ENCODE measurements at places on chromosomes 16 and 17. TPM values are rescaled to one million over a fixed set of nuclear protein-coding genes. Genes with fewer than 3 reads are reported as not detected.

CCT6B gene
- 0.34 TPM for total RNA-seq

- H3K27me3 ChIP-seq = no peaks in the 10 kb centered on the region
- H3K36me3 ChIP-seq = no peaks in the 10 kb centered on the region
- H3K27ac ChIP-seq = no peak overlapping the region
- H3K4me3 ChIP-seq = no peak overlapping the region
Measured at GRCh38 chr17:17988427-17988945, 15.8 kb downstream of the DRC3 start.

- no peaks in the 10 kb centered on the region for H3K36me3 ChIP-seq
- H3K27me3 ChIP-seq = no peaks in the 10 kb centered on the region
- peak overlapping the region; percentile 98 for H3K27ac ChIP-seq
- peaks cover 40% of the 10 kb centered on the region for H3K4me1 ChIP-seq
- no peak for DNase-seq
- peak overlapping the region; percentile 59 for H3K4me3 ChIP-seq
Measured at GRCh38 chr16:28537964-28538732, 626 bp downstream of the NUPR1 start.

BEAN1 gene
- total RNA-seq = 0.23 TPM

DNA sequence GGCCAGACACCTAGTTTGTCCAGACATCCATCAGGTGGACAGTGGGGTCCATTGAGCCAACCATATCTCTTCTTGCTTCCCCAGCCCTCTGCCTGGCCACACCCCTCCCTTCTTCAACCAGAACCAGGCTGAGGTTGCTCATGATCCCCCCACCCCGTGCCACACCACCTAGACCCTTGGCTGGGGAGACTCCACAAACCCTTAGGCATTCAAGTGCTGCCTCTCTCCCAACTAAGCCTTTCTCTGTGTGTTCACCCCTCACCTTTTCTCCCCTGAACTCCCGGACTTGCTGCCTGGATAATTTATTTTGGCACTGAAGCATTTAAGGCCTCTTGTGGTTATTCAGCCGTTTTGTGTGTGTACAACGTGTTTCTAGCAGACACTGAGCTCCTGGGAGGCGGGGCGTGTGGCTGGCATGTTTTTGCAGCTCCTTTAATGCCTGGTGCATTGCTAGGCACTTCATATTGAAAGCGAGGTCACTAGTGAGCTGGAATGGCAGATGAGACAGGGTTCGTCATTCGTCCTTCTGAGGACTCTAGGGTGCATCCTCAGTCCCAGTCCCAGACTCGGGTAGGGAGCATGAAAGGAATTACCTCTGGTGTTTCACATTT is 28.7 kb downstream of the CACNA1G start:
- peak overlapping the region; percentile 9 for H3K27ac ChIP-seq
- DNase-seq = no peak

DNA sequence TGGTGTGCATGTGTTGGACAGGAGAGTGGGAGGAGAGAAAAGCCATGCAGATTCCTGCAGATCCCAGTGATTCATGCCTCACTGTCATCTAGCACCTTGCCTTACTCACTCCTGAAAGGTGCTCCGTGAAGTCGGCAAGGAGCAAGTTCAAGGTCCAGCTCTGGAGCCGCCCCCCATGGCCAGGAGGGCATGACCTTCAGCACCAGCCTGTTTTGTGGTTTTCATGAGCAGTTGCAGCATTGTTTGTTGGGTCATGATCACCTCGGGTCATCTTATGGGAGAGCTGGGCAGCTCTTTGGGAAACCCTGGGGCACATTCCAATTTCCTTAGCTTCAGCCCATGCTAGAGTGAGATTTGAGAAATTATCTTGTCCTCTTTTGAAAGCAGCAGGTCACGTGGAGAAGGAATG is 137.5 kb upstream of the IRX3 start:
- H3K27ac ChIP-seq = no peak overlapping the region
- H3K4me1 ChIP-seq = no peaks in the 10 kb centered on the region

ELOB gene
- total RNA-seq = 227 TPM

CACNB1 gene
- 0.83 TPM for total RNA-seq

- no peak overlapping the region for H3K27ac ChIP-seq
- H3K4me3 ChIP-seq = no peak overlapping the region
- no peaks in the 10 kb centered on the region for H3K4me1 ChIP-seq
- no peak for DNase-seq
- no peaks in the 10 kb centered on the region for H3K36me3 ChIP-seq
Measured at GRCh38 chr17:62101090-62101489, 36.0 kb upstream of the MED13 start.

NRN1L gene
- 0.57 TPM for total RNA-seq

MEOX1 gene
- total RNA-seq = 0.64 TPM

DNA sequence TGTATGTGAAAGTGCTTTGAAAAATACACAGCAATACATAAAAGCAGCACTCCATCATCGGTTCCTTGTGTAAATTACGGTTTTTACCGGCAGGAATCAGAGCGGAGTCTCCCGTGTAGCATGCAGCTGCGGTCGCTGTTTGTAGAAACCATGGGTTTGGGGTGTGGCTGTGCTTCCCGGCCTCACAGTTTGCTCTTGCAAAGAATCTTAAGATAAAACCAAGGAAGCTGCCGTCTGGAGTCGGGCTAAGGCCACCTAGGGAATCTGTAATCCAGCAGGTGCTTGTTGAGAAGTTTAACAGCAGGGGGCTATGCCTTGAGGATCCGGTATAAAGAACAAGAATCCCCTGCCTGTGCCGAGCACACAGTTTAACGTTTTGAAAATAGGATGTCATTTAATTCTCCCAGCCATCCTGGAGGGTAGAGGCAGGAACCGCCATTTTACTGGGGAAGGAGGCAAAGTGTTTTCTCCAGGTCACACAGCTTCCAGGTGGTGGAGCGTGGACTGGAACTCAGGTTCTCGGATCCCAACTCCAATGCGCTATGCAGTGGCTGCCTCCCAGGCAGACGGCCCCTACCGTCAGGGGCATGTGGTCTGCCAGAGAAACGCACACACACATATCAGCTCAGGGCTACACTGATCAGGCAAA is 6.0 kb upstream of the TLCD3A start:
- no peak for DNase-seq
- H3K27ac ChIP-seq = peak overlapping the region; percentile 16
- H3K4me3 ChIP-seq = no peak overlapping the region

DNA sequence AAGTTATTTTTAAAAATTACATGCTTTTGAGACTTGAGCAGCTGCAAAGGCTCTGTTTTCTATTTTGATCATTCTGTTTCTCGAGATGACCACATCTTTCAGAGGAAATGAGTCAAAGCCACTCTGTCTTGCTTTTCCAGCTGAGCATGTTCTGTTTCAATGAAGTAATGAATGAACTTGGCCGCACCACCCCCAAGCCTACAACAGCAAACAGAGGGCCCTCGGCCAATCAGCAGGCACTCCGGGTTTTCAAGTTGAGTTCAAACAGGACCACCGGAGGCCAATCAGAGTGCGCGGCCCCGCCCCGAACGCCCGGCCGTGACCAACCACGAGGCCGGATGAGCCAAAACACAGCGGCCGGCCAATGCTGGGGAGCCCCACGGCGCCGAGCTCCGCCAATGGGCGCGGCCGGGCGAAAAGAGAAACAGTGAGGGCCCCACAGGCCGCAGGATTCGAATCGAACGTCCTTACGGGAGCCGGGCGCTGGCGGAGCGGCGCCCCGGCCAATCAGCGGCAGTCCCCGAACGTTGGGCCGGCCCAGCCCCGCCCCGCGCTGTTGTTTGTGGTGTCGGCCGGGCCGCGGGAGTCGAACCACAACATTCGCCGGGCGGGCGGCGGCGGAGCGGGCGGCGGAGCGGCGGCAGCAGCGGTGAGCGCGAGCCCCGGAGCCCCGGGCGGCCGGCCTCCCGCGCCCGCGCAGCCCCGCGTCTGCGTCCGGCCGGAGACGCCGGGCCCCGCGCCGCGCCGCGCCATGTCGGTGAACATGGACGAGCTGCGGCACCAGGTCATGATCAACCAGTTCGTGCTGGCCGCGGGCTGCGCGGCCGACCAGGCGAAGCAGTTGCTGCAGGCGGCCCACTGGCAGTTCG is at the start of gene UBALD2:
Gene UBALD2 (plus strand): TSS at position 594 of the 869 bp plus-strand sequence. CDS start 158 bp downstream, at position 752.
- H3K4me3 ChIP-seq = peak within 1 kb of the TSS; percentile 89
- peak within 1 kb of the TSS; percentile 99 for H3K27ac ChIP-seq
- DNase-seq = peak; percentile 98

- DNase-seq = no peak
- no peak overlapping the region for H3K27ac ChIP-seq
- no peaks in the 10 kb centered on the region for H3K27me3 ChIP-seq
- no peaks in the 10 kb centered on the region for H3K36me3 ChIP-seq
- H3K4me3 ChIP-seq = no peak overlapping the region
Measured at GRCh38 chr17:3036800-3037199, 26.6 kb downstream of the OR1D5 start.

WFIKKN2 gene
- total RNA-seq = not detected

DNA sequence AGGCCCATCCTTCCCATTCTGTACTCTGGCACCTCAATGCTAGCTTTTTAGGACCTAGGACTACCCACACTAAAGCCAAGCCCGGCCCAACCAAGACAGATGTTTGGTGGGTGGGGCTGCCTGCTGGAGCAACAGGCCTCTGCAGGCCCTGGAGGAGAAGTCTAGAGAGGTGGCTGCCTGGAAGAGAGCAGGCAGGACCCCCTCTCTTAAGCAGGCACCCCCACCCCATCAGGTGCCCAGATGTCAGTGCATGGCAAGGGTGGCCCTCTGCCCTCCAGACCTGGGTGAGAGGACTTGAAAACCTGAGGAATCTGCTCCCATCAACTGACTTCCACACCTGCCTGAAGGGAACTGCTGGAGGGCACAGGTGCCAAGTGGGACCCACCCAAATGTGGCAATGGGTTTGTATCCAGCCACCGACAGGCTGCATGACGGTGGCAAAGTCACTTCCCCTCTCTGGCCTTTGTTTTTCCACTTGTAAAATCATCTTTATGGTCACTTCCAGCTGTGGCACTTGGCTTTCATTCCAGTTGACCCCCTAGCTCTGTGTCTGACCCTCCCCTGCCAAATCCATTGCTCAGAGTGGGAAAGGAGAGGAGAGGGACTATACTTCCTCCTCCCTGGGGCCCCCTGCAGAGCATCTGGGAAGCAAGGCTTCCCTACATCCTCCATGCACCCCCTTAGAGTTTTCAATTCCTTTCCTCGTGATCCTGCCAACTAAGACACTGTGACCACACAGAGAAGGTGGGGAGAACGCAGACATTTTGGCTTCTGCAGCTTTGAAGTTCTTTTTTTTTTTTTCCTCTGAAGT is 1.7 kb upstream of the STAT5A start:
- H3K27ac ChIP-seq = peak overlapping the region; percentile 82
- H3K4me1 ChIP-seq = peaks cover 35% of the 10 kb centered on the region
- no peak for DNase-seq
- no peaks in the 10 kb centered on the region for H3K36me3 ChIP-seq

- peaks cover 37% of the 10 kb centered on the region for H3K4me1 ChIP-seq
- H3K36me3 ChIP-seq = peaks cover 26% of the 10 kb centered on the region
- H3K27ac ChIP-seq = no peak overlapping the region
Measured at GRCh38 chr16:2238838-2239675, 2.8 kb downstream of the DNASE1L2 start.

GRCh38 chr16:77807021-77807420 is 18.7 kb downstream of the VAT1L start:
- DNase-seq = no peak
- no peaks in the 10 kb centered on the region for H3K27me3 ChIP-seq
- no peaks in the 10 kb centered on the region for H3K36me3 ChIP-seq
- H3K4me1 ChIP-seq = no peaks in the 10 kb centered on the region
- no peak overlapping the region for H3K27ac ChIP-seq

MRPL45 gene
- 32.8 TPM for total RNA-seq

SLC38A8 gene
- not detected for total RNA-seq

DNA sequence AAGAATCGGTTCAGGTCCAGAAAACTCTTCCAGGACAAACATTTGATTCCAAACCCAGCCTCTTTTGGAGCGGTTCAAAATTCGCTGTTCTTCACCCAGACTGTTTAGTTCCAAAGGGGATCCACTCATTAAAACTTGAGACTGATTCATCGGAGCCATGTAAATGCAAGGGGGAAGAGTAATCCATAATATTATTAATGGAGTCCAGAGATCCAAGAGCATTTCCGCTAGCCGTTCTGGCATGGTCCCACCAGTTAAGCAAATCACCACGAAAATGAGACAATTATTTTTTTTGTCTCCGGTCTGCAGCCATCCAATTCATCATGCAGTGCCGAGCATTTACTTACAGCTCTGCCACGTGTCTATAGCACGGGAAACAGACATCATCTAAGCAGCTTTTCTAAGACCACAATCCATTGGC is 15.1 kb downstream of the CDH8 start:
- no peak overlapping the region for H3K4me3 ChIP-seq
- H3K27ac ChIP-seq = no peak overlapping the region
- no peaks in the 10 kb centered on the region for H3K27me3 ChIP-seq
- no peak for DNase-seq

MT1G gene
- 52.1 TPM for total RNA-seq

DNA sequence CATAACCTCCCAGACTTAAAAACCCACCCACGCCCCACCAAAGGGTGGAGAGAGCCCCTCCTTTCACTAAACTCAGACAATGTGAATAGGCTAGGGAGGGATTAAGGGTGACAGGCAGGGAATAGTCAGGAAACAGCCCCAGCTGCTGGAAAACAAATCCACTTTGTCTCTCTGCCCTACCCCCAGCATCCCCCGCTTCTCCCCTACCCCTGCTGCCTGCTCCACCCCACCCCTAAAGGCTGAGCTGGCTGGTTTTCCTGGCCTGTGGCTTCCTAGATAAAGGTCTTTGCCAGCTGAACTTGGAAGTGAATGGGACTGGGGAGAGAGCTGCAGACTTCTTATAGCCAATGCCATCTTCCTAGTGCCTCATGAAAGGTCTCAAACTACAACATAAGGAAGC is 15.0 kb downstream of the CAVIN1 start:
- no peaks in the 10 kb centered on the region for H3K27me3 ChIP-seq
- H3K27ac ChIP-seq = peak overlapping the region; percentile 76
- DNase-seq = no peak
- peaks cover 10% of the 10 kb centered on the region for H3K36me3 ChIP-seq

GPR139 gene
- not detected for total RNA-seq

ESRP2 gene
- 111 TPM for total RNA-seq

DNA sequence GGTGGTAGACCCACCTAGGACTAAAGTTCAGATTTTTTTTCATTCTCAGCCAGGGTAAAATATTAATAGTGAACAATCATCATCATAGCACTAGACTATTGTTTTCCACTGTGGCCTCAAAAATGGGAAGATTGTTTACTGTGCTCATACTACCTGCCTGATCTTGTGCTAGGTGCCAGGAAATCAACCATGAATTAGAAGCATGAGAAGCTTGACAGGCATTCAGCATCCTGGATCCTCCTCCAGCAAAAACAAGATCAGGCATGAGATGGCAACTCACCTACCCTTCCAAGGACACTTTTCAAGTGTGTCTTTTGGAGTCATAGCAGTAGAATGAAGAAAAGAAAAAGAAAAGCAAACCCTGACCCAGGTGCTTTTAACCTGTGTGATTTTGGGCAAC is 174.2 kb downstream of the CYLD start:
- peaks cover 8% of the 10 kb centered on the region for H3K4me1 ChIP-seq
- H3K36me3 ChIP-seq = no peaks in the 10 kb centered on the region
- H3K27ac ChIP-seq = no peak overlapping the region
- H3K4me3 ChIP-seq = no peak overlapping the region
- no peaks in the 10 kb centered on the region for H3K27me3 ChIP-seq
- DNase-seq = no peak

GRCh38 chr16:8859913-8860881 is 8.6 kb downstream of the CARHSP1 start:
- H3K36me3 ChIP-seq = peaks cover 20% of the 10 kb centered on the region
- peak overlapping the region; percentile 23 for H3K4me3 ChIP-seq
- no peaks in the 10 kb centered on the region for H3K27me3 ChIP-seq
- DNase-seq = no peak

GRCh38 chr17:79836972-79837887 is 2.0 kb downstream of the CBX4 start:
- H3K4me3 ChIP-seq = peak overlapping the region; percentile 90
- peak overlapping the region; percentile 82 for H3K27ac ChIP-seq
- H3K27me3 ChIP-seq = peaks cover 19% of the 10 kb centered on the region
- DNase-seq = no peak
- H3K36me3 ChIP-seq = peaks cover 16% of the 10 kb centered on the region
- H3K4me1 ChIP-seq = peaks cover 59% of the 10 kb centered on the region
